ENCODE measurements at places on chromosomes 4 and X. TPM values are rescaled to one million over a fixed set of nuclear protein-coding genes. Genes with fewer than 3 reads are reported as not detected.

The XG gene
- 0.97 TPM for total RNA-seq

DNA sequence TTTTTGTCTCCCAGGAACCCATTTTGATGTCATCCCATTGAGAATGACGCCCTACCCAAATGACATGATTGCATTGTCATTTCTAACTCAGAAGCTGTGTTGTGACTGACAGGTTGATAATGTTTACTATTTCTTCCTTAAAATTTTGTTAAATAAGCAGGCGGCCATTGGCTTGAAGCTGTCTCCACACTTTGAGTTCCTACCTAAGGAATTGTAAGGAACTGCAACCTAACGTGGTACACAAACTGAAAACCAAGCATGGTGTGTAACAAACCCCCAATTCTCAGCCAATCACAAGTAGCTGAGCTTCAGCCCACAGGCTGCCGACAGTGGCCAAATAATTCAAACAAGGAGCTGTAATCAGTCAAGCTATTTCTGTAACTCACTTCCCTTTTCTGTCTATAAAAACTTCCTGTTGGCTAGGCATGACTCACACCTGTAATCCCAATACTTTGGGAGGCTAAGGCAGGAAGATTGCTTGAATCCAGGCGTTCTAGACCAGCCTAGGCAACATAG, 2.9 kb upstream of the MND1 start:
- H3K4me3 ChIP-seq = no peak overlapping the region
- 0 out of 2 replicates have a peak, but pooled peaks cover 8% of the 10 kb centered on the region for H3K27me3 ChIP-seq
- no peaks in the 10 kb centered on the region for H3K36me3 ChIP-seq
- peaks cover 14% of the 10 kb centered on the region for H3K4me1 ChIP-seq
- DNase-seq = no peak

DNA sequence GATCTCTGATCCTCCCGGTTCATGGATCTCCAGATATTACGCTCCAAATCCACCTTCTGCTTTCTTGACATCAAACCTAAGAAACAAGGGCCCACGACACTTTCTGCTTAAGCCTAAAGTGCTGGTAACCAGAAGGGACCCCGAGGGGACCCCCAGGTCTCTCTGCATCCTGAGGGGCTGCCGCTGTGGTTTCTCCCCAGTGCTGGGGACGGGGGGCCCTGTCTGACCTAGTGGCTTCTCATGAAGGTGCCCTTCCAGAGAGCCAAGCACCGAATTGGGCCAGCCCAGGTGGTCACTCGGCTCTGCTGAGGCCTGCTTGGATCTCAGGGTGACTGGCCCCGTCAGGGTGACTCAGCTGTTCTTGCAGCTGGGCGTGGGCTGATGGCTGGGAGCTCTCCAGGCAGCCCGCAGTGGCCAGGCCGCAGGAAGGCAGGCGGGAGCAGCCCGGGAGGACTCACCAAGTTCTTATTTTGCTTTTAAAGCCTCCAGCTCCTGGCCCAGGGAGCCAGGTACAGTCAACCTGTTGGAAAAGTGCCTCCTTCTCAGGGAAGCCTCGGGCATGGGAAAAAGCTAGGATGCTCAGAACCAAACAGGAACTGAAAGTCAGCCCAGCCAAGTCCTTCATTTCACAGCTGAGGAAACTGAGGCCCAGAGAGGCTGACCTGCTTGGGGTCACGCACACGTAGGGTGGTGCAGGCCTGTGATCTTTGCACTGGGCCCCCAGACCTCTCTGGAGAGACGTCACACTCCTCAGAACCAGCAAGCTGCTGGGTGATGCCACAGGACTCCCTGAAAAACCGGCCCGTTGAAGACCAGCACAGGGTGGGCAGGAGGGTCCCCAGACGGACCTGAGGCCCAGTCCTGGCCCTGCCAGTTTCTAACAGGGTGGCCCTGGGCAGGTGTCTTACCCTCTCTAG, 16.7 kb downstream of the BLOC1S4 start:
- no peaks in the 10 kb centered on the region for H3K27me3 ChIP-seq
- no peak overlapping the region for H3K4me3 ChIP-seq
- H3K4me1 ChIP-seq = no peaks in the 10 kb centered on the region
- DNase-seq = no peak
- no peak overlapping the region for H3K27ac ChIP-seq

The GLUD2 gene
- 1.5 TPM for total RNA-seq

DNA sequence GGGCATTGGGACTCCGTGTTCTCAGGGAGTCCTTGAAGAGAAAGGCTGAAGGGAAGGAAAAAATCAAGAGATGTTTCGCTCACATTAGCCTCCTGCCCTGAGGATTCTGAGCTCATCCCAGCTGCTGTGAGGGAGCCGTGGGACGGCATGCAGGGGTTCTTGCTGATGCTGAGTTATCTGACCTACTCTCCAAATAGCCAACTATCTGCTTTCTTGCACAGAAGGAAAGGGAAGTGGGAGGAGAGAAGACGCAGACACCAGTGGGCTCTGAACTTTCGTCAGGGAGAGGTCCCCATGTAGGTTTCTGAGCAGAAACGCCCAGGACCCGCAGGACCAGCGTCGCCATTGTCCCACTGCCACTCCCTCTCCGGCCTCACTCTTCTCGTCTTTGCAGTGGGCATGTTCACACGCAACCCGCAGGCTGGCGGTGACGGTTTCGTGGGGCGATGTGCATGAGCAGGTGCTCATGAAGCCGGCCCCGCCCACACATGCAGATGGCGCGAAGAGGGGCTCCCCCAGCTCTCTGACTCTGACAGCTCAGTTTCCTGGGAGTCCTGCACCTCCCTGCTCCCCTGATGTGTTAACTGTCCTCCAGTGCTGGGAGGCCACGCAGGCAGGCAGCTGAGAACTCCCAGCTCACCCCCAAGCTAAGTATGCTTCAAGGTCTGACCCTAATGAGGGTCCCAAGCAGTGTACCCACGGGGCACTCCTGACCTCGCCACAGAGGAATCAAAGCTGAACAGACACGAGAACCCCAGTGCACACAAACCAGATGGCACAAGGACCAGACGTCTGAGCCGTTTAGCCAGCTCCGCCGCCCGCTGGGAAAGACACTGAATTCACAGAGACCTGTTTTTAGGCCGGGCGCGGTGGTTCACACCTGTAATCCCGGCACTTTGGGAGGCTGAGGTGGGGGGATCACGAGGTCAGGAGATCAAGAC, 13.6 kb upstream of the ABLIM2 start:
- H3K27me3 ChIP-seq = no peaks in the 10 kb centered on the region
- no peaks in the 10 kb centered on the region for H3K36me3 ChIP-seq
- no peak overlapping the region for H3K4me3 ChIP-seq
- no peak for DNase-seq

The ZNF595 gene
- total RNA-seq = 31.7 TPM

The RPS6KA6 gene
- total RNA-seq = 14.0 TPM

- DNase-seq = no peak
- no peaks in the 10 kb centered on the region for H3K36me3 ChIP-seq
- no peak overlapping the region for H3K27ac ChIP-seq
- H3K27me3 ChIP-seq = no peaks in the 10 kb centered on the region
- peaks cover 8% of the 10 kb centered on the region for H3K4me1 ChIP-seq
- H3K4me3 ChIP-seq = no peak overlapping the region
Observed at GRCh38 chrX:150697641-150698040, 4.4 kb downstream of the MTMR1 start.

The PORCN gene
- total RNA-seq = 14.1 TPM

DNA sequence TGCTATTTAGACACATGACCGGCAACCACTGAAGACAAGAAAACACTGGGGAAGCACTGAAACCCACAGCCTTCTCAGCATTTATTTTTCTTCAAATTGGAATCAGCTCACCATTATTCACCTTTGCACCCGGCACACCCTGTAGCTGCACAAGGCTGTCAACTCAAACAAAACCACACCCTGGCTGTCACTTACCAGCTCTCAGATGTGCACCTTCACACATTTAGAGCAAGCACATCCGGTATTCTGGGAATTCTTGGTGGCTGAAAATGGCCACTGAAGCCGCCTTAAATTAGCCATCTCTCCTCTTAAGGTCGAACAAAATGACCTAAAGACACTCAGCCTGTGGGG, 5.9 kb downstream of the ZFYVE28 start:
- DNase-seq = no peak
- H3K27ac ChIP-seq = peak overlapping the region; percentile 91
- no peaks in the 10 kb centered on the region for H3K36me3 ChIP-seq
- peaks cover 38% of the 10 kb centered on the region for H3K4me1 ChIP-seq
- peaks cover 41% of the 10 kb centered on the region for H3K27me3 ChIP-seq

DNA sequence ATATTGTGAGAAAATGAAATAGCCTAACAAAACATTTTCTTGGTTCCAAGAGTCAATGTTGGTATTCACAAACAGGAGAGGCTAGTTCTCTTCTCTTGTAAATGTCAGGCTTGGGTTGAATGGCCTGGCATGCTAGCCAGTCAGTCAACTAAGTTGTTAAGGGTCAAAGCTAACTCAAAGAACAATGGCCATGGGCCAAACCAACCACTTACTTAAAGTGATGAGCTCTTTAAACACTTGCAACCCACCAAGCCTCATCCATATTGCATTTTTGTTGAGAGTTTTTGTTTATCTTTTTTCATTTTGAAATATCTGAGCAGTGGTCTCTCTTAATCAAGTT, 394.5 kb downstream of the RAB28 start:
- peaks cover 9% of the 10 kb centered on the region for H3K4me1 ChIP-seq
- H3K4me3 ChIP-seq = no peak overlapping the region
- no peaks in the 10 kb centered on the region for H3K36me3 ChIP-seq

GRCh38 chrX:40281336-40282005, 183.7 kb upstream of the BCOR start:
- H3K36me3 ChIP-seq = no peaks in the 10 kb centered on the region
- no peaks in the 10 kb centered on the region for H3K27me3 ChIP-seq
- no peak overlapping the region for H3K4me3 ChIP-seq
- no peak for DNase-seq
- no peaks in the 10 kb centered on the region for H3K4me1 ChIP-seq

DNA sequence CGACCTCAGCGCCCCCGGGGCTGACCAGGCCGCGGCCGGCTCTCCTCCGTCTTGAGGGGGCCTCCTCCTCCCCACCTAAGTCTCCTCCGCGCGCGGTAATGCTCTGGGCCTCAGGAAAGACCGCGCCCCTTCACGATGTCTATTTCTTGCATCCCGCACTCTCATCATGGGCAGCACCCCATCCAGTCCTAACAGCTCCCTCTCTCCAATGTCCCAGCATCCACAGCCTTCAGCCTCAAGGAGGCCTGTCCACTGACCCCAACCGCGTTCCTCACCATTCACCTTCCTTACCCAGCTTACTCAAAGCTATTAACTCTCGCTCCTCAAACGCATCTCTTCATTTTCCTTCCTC, 77.5 kb downstream of the MAGED4 start:
- no peaks in the 10 kb centered on the region for H3K27me3 ChIP-seq
- H3K4me1 ChIP-seq = no peaks in the 10 kb centered on the region
- no peaks in the 10 kb centered on the region for H3K36me3 ChIP-seq
- peak; percentile 9 for DNase-seq
- no peak overlapping the region for H3K27ac ChIP-seq

The IL1RAPL1 gene
- total RNA-seq = 0.23 TPM

DNA sequence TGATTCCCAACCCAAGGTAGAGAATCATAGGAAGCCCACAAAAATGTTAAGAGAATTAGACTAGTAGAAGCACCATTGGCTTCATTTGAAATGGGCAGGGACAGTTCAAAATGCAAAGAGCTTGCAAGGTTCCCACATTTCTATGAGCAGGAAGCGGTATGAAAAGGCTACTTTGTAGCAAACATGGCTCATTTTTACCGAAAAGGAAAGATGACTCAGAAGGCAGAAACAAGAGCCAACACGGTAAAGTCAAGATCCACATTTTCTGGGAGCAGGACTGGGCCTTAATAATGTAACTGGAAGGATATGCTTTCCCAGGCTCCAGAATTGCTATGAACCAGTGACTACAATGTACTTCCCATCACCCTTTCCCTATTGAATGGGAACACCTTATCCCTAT, 89.5 kb downstream of the GLRA3 start:
- H3K27ac ChIP-seq = no peak overlapping the region
- no peaks in the 10 kb centered on the region for H3K36me3 ChIP-seq

DNA sequence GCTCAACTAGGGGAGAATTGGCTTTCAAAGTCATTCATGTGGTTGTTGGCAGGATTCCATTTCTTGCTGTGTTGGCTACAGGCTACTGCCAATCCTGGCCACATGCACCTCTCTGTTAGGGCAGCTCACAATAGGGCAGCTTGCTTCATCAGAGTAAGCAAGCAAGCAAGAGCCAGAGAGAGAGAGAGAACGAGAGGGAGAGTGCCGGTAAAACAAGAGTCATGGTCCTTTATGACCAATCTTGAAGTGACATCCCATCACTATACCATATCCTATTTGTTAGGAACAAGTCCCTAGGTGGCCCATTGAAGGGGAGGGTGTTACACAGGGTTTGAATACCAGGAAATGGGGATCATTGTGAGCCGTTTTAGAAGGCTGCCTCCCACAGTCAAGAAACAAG, 33.0 kb upstream of the TLR2 start:
- H3K4me1 ChIP-seq = peaks cover 12% of the 10 kb centered on the region
- no peak overlapping the region for H3K27ac ChIP-seq
- H3K36me3 ChIP-seq = no peaks in the 10 kb centered on the region

The TASL gene
- total RNA-seq = not detected

The SEPTIN6 gene
- 43.6 TPM for total RNA-seq

DNA sequence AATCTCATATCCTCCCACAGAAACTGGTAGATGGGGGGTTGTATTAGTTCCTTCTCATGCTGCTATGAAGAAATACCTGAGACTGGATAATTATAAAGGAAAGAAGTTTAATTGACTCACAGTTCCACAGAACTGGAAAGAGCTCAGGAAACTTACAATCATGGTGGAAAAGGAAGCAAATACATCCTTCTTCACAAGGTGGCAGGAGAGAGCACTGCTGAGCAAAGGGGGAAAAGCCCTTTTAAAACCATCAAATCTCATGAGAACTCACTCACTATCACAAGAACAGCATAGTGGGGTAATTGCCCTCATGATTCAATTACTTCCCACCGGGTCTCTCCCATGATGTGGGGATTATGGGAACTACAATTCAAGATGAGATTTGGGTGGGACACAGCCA, 250.5 kb upstream of the GPRIN3 start:
- peak; percentile 57 for DNase-seq
- no peak overlapping the region for H3K27ac ChIP-seq
- peaks cover 10% of the 10 kb centered on the region for H3K4me1 ChIP-seq
- H3K4me3 ChIP-seq = no peak overlapping the region

GRCh38 chr4:183563874-183564273, 59.0 kb downstream of the ING2 start:
- H3K27me3 ChIP-seq = no peaks in the 10 kb centered on the region
- DNase-seq = no peak
- H3K4me3 ChIP-seq = no peak overlapping the region

The FGB gene
- total RNA-seq = not detected
